ENCODE measurements at places on chromosomes 4 and X. TPM values are rescaled to one million over a fixed set of nuclear protein-coding genes. Genes with fewer than 3 reads are reported as not detected.
A peak's percentile ranks its signal among the peaks of the same experiment; 100 is the strongest.

Gene P2RY4
- 0.07 TPM for total RNA-seq

DNA sequence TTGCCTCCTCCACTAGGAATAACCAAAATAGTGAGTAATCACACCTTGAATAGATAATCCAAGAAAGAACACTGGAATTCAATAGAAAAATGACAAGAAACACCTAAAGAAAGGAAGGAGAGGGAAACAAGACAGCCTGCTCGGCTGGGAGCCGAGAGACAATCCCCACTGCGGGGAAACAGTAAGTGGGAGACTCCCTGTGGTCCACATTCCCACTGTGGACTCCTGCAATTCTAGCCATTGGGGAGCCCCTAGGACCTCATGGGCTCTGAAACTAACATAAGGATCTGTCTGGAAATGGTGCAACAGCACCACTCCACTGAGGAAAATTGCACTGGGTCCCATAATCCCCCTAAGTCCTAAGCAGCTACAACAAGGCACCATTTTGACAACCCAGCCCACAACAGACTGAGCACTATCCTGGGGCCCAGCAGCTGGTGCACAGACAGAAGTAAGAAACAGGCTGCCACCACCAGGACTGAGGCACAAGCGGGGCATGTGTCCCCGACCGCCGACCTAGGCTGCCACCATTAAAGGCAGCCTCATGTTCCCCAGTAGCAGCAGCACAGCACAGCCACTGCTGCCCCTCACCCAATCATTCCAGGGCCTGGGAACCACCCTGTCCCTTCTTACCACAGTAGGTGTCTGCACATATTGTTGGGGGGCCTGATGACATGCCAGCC, 14.2 kb downstream of the LRBA start:
- DNase-seq = no peak
- no peaks in the 10 kb centered on the region for H3K27me3 ChIP-seq
- peaks cover 1% of the 10 kb centered on the region for H3K4me1 ChIP-seq

DNA sequence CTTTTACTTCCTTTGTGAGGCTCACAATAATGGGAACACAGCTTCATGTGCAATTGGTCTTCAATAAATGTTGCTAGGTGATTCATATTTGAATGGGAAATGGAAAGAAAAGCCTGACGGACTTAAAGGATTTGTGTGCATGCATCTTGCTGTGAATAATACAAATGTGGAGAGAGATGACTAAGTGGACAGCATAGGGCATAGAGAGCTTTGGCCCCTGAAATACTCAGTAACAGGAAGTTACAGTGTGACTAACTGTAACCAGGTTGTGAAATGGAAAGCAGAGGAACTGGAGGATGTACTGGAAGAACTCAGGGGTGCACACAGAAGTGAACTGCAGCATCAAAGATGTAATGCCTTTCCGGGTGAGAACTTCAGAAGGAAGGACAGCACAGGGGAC, 206.7 kb downstream of the MGST2 start:
- H3K4me3 ChIP-seq = no peak overlapping the region
- H3K36me3 ChIP-seq = no peaks in the 10 kb centered on the region
- peak; percentile 47 for DNase-seq
- no peak overlapping the region for H3K27ac ChIP-seq

DNA sequence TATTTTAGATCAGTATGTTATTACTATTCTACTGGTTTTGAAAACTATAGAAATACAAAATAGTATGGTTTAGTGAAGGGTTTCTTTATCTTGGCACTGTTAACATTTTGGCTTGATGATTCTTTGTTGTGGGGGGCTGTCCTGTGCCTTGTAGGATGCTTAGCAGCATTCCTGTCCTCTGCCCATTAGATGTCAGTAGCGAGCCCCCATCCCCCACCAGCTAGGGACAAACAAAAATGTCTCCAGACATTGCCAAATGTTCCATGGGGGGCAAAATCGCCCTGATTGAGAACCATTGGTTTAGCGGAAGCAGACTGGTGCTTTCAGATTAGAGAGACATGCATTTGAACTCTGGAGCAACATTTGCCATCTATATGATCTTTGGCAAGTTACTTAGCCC, 23.3 kb downstream of the SPARCL1 start:
- H3K27me3 ChIP-seq = no peaks in the 10 kb centered on the region
- DNase-seq = no peak
- no peak overlapping the region for H3K4me3 ChIP-seq
- H3K27ac ChIP-seq = no peak overlapping the region
- H3K4me1 ChIP-seq = no peaks in the 10 kb centered on the region

- DNase-seq = no peak
- no peak overlapping the region for H3K4me3 ChIP-seq
- no peaks in the 10 kb centered on the region for H3K36me3 ChIP-seq
- no peak overlapping the region for H3K27ac ChIP-seq
These were observed 70.6 kb downstream of the CLNK start for GRCh38 chr4:10613926-10614478.

GRCh38 chrX:46770000-46770816, 11.3 kb upstream of the SLC9A7 start:
- H3K36me3 ChIP-seq = no peaks in the 10 kb centered on the region
- no peak overlapping the region for H3K27ac ChIP-seq
- H3K27me3 ChIP-seq = no peaks in the 10 kb centered on the region
- DNase-seq = no peak

Gene SLC7A11
- total RNA-seq = 11.9 TPM

Gene MAGED4
- 35.0 TPM for total RNA-seq

Gene CXCL6
- total RNA-seq = not detected

Gene ERAS
- 0.22 TPM for total RNA-seq

Gene NEIL3
- total RNA-seq = 8.4 TPM

GRCh38 chr4:151908734-151909497, 148.1 kb upstream of the GATB start:
- no peaks in the 10 kb centered on the region for H3K4me1 ChIP-seq
- peaks cover 11% of the 10 kb centered on the region for H3K27me3 ChIP-seq
- no peak overlapping the region for H3K27ac ChIP-seq
- H3K4me3 ChIP-seq = no peak overlapping the region

Gene MAGEB1
- total RNA-seq = not detected

DNA sequence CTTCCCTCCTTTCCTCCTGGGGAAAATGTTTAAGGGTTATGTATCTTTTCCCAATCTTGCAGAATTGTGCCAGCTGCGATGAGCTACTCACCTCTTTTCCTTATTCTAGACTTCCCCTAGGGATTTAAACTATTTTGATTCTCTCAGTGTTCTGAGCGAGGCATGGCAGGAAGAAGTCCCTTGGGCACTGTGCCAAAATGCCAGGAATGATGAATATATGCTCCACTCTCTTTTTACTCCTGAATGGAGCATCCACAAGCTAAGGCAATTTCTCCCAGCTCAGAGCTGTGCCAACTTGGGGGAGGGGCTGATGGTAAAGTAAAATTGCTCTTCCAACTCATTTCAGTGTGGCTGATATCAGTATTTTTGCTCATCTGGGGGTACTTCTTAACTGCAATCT, 4.0 kb upstream of the C4orf17 start:
- no peak for DNase-seq
- H3K4me3 ChIP-seq = no peak overlapping the region
- no peaks in the 10 kb centered on the region for H3K4me1 ChIP-seq
- H3K36me3 ChIP-seq = no peaks in the 10 kb centered on the region

- no peaks in the 10 kb centered on the region for H3K27me3 ChIP-seq
- H3K36me3 ChIP-seq = no peaks in the 10 kb centered on the region
- no peak overlapping the region for H3K27ac ChIP-seq
These were observed 1.6 kb downstream of the MAPK10 start for GRCh38 chr4:86358257-86358656.

Gene FAM47A
- total RNA-seq = not detected

DNA sequence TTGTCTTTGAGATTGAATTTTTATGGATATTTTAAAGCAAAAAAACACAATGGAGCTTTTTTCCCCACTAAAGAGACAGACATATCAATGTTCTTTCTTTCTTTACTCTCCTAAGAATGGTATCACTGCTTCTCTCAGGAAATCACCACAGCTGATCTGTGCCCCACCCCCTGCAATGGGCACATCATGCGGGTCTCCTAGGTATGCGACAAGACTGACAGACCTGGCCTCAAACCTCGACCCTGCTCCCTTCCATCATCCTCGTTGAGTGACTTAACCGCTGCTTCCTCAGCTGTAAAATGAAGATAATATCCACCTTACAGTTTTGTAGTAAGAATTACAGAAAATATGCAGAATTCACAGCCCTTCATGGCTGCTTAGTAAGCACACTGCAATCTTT, 58.3 kb downstream of the LEF1 start:
- no peaks in the 10 kb centered on the region for H3K36me3 ChIP-seq
- DNase-seq = no peak
- H3K4me1 ChIP-seq = no peaks in the 10 kb centered on the region
- no peak overlapping the region for H3K4me3 ChIP-seq

- DNase-seq = no peak
- no peak overlapping the region for H3K27ac ChIP-seq
- H3K4me3 ChIP-seq = no peak overlapping the region
- H3K27me3 ChIP-seq = no peaks in the 10 kb centered on the region
- H3K36me3 ChIP-seq = no peaks in the 10 kb centered on the region
- H3K4me1 ChIP-seq = no peaks in the 10 kb centered on the region
These were observed 412.5 kb upstream of the KLHL4 start for GRCh38 chrX:87105131-87105530.

DNA sequence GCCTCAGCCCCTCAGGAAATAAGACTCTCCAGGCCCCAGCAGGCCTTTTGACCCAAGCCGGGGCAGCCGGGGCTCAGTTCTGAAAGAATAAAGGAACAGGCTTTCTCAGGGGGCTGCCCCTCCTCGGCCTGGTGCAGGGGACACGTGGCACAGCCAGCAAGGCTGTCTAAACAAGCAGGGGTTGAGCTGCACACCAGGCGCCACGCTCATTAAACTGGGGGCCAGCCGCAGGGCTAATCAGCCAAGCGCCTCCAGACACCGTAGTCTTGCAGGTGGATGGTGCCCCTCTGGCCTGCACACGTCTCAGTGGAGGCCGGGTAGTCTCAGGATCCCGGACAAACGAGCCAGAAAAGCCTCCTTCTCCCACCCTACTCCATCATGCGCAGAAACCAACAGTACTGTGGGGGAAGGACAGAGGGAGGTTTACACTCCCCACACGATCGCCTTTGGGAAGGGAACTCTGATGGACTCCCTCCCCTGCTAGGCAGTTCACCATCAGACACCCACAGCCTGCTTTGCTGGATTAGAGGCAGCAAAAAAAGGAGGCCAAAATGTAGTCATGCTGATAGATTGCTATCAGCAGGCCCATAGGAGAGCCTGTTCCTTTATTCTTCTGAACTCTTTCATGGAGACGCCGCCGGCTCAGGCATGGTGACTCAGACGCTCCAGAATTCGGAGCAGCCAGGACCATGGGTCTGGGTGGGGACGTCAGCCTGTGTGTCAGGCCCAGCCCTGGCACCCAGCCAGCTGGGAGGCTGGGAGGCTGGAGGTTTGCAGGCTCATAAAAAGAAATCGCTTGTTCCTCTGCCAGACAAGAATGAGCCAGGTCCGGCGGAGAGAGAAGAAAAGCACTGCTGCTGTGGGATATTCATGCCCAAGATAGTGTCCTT, 342.4 kb downstream of the BCOR start:
- H3K36me3 ChIP-seq = no peaks in the 10 kb centered on the region
- no peak overlapping the region for H3K4me3 ChIP-seq
- H3K4me1 ChIP-seq = peaks cover 20% of the 10 kb centered on the region
- H3K27me3 ChIP-seq = no peaks in the 10 kb centered on the region
- peak; percentile 63 for DNase-seq

- no peaks in the 10 kb centered on the region for H3K36me3 ChIP-seq
- no peak overlapping the region for H3K27ac ChIP-seq
- no peak overlapping the region for H3K4me3 ChIP-seq
- H3K4me1 ChIP-seq = no peaks in the 10 kb centered on the region
- no peaks in the 10 kb centered on the region for H3K27me3 ChIP-seq
These were observed 51.3 kb downstream of the UGT8 start for GRCh38 chr4:114649908-114650307.

Gene USP53
- total RNA-seq = 11.0 TPM

DNA sequence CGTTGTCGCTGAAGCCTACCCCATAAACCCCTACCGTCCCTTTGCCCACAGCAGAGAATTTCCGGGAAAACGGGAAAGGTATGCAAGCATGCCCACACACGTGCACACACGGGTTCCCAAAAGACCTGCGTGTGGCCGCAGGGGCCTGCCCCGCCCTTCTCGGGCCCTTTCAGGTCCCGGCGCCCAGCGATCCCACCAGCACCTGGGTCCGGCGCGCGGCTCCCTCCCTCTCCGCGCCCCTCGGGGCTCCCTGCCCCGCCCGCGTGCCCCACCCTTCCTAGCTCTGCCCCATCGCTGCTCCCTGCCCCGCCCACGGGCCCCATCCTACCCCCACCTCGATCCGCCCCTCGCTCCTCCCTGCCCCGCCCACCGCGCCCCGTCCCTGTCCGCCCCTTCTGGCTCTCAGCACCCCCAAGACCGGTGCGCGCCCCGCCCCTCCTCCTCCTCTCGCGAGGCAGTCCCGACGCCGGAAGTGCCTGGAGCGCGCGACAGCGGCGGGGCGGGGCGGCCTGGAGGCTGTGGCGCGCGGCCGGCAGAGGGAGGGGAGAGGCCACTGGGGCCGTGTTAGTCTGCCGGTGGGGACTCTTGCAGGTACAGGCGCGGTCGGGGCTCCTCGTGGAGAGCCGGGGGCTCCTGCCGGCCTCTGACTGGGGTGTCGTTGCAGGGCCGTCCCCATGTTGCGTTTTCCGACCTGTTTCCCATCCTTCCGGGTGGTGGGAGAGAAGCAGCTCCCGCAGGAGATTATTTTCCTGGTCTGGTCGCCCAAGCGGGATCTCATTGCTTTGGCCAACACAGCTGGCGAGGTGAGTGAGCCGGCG, at the start of gene ANAPC4:
ANAPC4 (plus strand) TSS at position 510 of the 818 bp plus-strand sequence; CDS start at position 675, 165 bp downstream.
- peak within 1 kb of the TSS; percentile 95 for H3K4me3 ChIP-seq
- peak; percentile 84 for DNase-seq
- H3K4me1 ChIP-seq = peaks cover 68% of the 10 kb centered on the region
- peak within 1 kb of the TSS; percentile 70 for H3K27ac ChIP-seq

DNA sequence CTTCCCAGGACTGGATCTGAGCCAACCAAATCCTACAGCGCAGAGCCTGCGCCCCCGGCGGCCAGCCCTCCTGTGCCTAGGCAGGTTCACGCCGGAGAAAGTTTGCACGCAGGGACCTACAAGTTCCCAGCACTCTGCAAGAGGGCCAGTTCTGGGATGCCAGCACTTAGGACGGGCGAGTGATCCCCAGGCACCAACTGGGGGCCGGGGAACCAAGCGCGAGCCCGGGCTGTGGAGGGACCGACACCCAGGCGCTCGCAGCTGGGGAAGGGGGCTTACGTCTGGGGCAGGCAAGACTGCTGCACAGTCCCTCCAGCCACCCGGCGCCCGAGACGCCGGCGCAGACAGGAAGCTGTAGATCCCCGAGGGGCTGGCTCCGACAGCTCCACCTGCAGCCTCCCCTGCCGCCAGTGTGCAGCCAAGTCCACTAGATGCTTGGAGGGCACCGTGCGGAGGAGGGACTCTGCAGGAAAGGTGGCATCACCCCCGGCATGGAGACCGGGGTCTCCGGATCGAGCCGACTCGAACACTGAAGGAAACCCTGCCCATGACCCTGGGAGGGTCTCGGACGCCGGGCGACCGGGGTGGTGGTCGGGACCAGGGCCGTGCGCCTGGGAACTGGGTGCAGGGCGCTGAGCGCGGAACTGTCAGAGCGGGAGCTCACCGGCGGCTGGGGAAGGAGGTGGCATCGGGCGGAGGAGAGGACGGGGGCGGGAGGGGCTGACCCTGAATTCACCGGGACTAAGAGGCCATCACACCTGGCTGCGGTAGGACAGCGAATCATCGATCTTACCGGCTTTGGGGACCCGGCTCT, 566 bp downstream of the CORIN start:
- peaks cover 22% of the 10 kb centered on the region for H3K4me1 ChIP-seq
- H3K4me3 ChIP-seq = peak overlapping the region; percentile 76
- DNase-seq = peak; percentile 15
- H3K27ac ChIP-seq = no peak overlapping the region

Measured in HepG2 (cell line).